ENCODE measurements at places on chromosomes 3 and 15.

GRCh38 chr15:99716540-99717095, 16.6 kb downstream of the LYSMD4 start:
- no peak for DNase-seq

GRCh38 chr15:51680321-51680720, 982 bp upstream of the SCG3 start:
- DNase-seq = no peak

DNA sequence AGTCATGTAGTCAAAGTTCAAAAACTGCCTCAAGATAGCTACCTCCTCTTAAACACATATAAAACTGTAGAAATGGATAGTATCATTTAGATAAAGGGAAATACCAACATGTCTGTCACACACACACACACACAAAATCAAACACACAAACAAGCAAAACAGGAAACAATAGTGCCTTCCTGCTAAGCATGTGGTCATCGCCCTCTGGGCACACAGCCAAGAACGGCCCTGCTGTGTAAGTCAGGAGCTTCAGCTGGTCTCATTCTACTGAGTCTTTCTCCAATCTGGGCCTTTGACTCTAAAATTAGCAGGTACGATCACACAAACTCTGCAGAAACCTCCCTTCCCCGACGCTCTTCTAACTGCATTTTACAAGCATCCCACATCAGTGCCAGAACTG, 272.2 kb upstream of the CHRNA7 start:
- no peak for DNase-seq

- DNase-seq = no peak
Measured at GRCh38 chr3:157109267-157110141, 50.4 kb downstream of the CCNL1 start.

DNA sequence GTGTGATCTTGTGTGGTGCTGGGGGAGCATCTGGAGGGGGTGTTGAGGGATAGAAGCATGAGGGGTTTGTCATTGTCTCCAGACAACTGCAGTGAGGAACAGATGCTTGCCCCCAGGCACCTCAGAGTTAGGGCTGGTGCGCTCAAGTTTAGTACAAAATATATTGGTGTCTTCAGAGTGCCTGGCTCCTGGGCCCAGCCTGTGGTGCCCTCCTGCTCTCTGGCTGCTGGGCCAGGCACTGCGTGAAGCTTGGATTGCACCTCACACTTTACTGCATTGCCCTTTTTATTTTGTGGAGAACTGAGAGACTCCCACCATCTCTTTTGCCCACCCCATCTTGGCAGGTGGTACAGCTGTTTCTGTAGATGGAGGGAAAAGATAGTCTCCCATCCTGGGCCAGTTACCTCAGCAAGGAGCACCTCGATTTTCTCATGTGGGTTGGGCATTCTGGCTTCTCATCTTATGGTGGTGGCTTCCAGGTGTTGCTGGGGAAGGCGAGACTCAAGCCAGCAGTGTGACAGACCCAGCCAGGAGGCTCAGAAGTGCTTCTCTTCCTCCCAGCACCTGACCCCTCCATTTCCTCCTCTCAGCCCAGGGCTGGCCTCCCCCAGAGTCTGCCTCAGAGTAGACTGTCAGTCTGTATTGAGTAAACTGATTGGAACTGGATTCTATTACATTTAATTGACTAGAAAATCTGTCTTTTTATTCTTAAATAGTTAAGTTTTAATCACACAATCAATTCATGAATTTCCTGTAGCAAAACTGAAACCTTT, 140.5 kb downstream of the DNAJB8 start:
- no peak for DNase-seq

DNA sequence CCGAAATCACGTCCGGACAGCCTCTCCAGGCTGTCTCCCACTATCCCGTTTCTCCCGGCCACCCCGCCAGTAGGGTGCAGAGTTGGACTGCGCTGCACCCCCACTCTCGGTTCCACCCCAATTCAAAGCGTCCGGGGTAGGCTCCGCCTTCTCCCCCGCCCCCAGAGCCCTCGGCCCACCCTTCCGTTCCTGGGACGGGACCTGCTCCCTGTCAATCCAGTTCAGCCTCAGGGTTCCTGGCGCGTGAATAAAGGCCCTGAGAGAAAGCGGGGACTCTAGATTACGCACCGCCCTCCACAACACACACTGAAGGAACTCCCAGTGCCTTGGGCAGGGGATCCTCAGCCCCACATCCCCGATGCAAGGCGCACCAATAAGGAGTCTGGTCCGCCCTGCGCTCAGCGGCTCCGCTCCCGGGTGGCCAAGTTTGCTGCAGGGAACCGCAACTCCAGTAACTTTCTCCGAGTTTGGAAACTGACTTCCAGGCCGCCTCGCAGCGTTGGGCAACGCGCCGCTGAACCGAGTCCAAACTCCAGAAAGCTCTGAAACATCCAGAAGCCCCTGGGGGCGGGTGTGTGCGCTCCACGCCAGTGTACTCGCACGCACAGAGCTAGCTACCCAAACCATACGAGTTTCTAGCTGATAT, 1.9 kb downstream of the ADAMTS9 start:
- DNase-seq = no peak

DNA sequence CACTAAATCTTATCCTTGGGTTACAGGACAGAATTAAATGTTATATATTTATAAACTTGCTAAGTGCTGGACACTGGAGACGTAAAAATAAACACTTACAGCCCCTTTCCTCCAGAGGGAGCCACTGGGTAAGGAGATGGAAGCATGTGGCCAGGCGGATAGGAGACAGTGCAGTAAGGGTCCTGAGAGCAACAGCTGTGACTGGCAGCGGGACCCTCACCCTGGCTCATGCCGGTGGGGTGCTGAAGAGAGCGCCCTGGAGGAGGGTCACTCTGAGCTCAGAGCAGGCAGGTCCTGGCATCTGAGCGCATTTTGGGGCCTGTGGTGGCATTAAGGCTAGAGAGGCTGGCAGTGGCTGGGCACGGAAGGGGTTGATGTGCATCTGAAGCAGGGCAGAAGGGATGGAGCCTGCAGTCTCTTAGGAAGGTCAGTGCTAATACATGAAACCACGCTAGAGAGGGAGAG, 16.0 kb downstream of the SEC61A1 start:
- DNase-seq = no peak

DNA sequence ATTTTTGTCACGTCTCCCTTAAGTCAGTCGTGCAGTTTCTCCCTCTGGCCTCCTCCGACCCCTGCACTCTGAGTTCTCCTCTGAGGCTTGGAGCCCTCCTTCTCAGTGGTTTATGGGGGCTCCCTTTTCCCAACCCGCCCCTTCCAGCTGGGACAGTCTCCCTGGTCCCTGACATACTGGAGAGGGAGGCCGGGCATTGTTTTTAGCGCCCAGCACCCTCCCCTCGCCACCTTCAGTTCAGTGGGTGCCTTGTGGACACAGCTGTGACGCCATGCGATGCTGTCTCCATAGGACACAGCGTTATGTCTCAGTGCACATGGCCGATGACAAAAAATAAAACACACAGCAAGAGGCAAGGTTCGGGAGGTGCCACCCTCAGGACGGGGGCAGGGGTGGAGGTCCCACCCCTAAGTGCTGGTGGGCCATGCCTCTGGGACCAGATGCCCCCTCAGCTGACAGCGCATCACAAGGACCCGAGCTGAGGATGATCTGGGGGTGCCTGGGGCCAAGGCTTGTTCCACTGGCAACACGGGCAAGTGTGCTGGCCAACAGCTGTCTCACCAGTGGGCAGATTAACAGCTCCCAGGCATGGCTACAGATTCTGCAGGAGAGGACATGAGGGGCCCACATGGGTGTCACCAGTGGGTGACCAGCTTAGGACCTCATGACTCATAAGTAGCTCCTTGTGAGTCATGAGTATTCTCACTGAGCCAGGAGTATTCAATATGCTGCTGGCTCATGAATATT, 81.6 kb downstream of the PLXNA1 start:
- no peak for DNase-seq

- DNase-seq = no peak
Measured at GRCh38 chr3:30476368-30477084, 129.9 kb upstream of the TGFBR2 start.

DNA sequence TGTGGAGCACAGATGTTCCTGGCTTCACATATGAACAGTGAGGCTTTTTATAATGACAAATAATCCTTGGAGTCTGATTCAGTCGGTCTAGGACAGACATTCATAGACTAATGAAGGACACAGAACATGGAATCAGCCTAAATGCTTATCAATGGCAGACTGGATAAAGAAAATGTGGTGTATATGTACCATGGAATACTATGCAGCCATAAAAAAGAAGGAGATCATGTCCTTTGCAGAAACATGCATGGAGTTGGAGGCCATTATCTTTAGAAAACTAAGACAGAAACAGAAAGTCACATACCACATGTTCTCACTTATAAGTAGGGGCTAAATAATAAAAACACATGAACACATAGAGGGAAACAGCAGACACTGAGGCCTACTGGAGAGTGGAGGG, 19.9 kb upstream of the LPP start:
- no peak for DNase-seq

DNA sequence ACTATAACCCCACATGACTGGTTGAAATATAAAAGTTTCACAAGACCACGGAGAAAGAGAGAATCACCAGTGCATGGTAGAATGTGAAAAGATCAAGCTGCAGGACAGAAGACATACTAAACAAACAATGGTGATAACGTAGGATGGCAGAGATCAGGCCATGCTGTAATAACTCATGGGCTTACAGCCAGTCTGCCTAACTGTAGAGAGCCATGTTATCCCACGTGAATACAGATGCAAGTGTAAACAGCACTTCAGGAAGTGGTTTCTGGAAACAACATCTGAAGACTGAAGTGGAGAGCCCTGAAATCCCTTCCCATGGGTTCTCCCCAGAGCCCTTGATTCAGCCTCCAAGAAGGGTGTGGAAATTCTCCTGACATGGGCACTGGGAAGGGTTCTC, 103.2 kb upstream of the SLCO2A1 start:
- no peak for DNase-seq

- DNase-seq = no peak
Measured at GRCh38 chr3:191378142-191378812, 48.0 kb upstream of the UTS2B start.

GRCh38 chr15:35000511-35000910, 12.4 kb upstream of the ZNF770 start:
- DNase-seq = no peak

DNA sequence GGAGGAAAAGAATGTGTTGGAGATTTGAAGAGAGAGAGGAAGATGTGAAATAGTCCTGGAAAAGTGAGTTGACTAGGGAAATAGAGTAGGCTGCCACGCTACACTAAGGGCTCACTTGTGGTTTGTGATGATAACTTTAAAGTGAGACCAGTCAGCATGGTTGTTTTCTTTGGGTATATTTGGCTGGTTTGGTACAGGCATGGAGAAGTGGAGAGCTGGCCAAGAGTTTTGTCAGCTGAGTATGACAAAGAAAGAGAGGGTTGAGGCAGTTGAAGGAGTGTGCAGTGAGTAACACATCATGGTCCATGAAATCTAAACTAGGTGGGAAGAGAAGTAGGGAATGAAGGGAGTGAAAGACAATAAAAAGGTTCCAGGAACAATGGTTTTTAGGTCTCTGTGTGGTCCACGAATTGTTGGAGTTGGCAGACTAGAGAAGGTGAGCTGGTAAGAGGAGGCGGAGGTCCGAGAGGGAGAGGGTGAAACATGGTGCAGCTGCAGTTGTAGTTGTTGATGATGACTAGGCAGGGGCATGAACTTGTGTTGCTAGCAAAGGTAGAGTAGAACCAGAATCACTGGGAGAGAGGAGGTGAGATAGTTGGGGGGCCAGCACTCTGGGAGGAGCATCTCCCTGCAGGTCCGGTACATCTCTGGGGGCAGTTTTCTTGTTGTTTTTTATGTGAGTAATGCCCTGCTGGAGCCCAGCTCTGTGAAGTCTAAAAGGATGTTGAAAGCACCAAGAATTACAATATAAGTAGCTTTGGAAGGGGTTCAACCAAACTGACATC, 21.0 kb downstream of the ZNF80 start:
- no peak for DNase-seq

- DNase-seq = no peak
Measured at GRCh38 chr3:57852896-57853295, 96.8 kb downstream of the SLMAP start.

DNA sequence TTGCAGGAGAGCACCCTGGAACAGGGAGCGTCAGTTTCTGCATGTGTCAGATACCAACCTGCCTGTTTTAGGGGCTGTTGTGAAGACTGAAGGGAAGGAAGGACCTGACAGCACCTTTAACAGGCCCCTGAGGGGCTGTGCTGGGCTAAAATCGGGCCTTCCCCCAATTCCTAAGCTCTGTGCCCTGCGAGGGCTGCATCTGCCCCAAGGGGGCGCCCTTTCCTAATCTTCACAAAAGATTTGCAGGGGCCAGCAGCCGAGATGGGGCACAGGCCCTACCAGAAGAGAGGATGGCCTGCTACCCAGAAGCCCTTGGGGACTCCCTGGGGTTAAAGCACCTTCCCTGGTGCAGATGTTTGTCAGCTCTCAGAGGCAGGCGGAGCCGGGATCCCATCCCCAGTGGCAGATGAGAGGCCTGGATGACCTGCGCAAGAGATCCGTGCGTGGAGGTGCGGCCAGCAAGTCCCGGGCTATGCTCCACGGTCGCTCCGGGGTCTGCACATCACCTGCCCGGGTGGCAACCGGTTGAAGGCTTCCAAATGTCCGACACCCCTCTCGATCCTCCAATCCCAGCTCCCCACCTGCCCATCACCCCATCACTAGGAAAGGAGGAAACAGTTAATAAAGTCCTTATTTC, 53.6 kb downstream of the RHCG start:
- DNase-seq = no peak

- DNase-seq = no peak
Measured at GRCh38 chr3:43699864-43700263, 9.1 kb downstream of the ABHD5 start.

- no peak for DNase-seq
Measured at GRCh38 chr15:71891026-71891425, 80.7 kb downstream of the NR2E3 start.

DNA sequence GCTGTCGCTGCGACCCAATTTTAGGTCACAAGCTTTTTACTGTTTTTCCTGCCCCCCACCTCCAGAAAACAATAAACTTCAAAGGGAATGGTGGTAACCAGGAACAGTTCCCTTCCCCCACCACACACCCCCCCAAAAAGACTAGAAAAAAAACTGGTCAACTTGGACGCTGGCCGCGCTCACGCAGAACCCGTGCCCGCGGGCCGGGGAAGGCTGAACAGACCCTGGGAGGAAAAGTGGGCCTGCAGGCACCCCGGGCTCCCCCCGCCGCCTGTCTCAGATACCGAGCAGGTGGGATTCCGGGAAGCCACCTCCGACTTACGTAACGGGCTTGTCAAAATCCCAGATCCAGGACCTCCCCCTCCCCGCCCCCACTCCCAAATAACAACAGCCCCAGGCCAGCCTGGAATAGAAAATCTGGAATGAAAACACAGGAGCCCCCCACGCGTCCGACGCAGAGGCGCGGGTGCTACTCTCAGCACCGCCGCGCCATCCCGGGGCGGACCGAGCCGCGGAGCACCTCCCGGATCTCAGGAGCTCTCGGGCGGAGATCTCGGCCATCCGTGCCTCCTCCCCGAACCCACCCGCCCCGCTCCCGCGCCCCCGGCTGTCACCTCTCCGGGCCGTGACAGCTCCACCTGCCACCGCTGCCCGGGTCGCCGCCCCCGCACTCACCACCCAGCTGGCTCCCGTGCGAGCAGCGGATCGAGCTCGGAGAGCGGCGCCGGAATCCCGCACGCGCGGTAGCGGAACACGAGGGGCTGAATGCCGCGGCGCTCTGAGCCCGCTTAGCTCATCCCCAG, 557 bp downstream of the DENND4A start:
- DNase-seq = peak; percentile 17

Measured in stimulated activated CD4-positive, alpha-beta T cell treated with anti-CD3 and anti-CD28 coated beads, Interleukin-15, amount 100 ng/mL, for 1 hour (primary cell).